ENCODE measurements at places on chromosomes 3 and 15. TPM values are rescaled to one million over a fixed set of nuclear protein-coding genes. Genes with fewer than 3 reads are reported as not detected.

The FBN1 gene
- 887 TPM for total RNA-seq

The GPR27 gene
- not detected for total RNA-seq

The TERC gene
- total RNA-seq = 254 TPM

The CYP8B1 gene
- total RNA-seq = not detected

The ITPKA gene
- total RNA-seq = 5.5 TPM

The CATSPER2 gene
- total RNA-seq = 0.50 TPM

The CCR8 gene
- not detected for total RNA-seq

The CFAP92 gene
- total RNA-seq = not detected

All from smooth muscle cell of trachea (primary cell).